Urothelium cell line (cell line): ENCODE measurements at places on chromosomes 2 and 18.

- no peak for DNase-seq
Observed at GRCh38 chr2:201678401-201678800, 20.0 kb downstream of the MPP4 start.

DNA sequence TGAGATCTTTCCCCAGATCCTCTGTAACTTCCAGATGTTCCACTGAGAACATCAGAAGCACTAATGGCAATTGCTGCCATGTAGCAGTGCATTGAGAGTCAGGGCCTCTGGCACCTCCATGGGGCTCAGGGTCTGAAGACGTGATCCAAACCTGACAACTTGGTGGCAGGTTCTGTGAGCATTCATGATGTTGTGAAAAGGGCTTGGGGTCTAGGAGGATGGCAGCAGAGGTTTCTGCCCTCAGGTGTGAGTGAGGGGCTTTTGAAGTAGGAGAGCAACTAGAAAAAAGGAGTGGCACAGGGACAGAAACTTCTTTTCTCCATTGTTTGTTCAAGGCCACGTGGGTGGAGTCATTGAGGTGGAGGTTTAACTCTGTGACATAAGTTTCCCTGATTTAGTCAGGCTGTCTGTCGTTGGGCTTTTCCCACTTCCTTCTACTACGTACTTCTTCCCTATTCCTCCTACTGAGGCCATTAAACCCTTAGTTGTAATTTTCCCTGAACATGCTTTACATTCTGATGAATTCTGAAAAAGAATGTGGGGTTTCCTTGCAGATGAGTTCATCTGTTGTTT is 13.1 kb downstream of the CFLAR start:
- no peak for DNase-seq

GRCh38 chr18:79317703-79318102 is 78.0 kb upstream of the NFATC1 start:
- DNase-seq = no peak

- DNase-seq = no peak
Observed at GRCh38 chr2:213227458-213227857, 56.8 kb upstream of the SPAG16 start.

GRCh38 chr2:125086313-125087184 is 1061.5 kb downstream of the CNTNAP5 start:
- no peak for DNase-seq

GRCh38 chr2:64267699-64268098 is 123.5 kb upstream of the PELI1 start:
- DNase-seq = no peak

GRCh38 chr18:59744271-59744721 is 47.1 kb upstream of the CCBE1 start:
- peak; percentile 36 for DNase-seq

DNA sequence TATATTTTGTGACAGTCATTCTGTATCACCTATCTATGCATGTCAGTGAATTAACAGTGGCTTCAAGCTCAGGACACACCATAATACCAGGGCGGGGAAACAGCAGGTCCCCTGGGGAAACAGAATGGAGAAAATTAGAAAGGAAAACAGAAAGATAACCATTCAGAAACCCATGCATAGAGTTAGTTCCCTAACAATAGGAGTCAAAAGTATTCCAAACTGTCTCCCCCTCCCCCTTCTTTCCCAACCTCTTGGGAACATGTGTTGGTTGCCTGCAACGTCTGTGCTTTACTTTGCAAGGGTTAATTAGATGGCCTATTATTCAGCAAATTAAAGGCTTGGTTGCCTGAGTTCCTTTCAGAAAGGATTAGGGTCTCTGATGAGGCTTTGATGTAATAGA is 176.4 kb downstream of the MYO3B start:
- no peak for DNase-seq

GRCh38 chr18:77015771-77016710 is 116.5 kb downstream of the MBP start:
- no peak for DNase-seq

- DNase-seq = no peak
Observed at GRCh38 chr2:72613931-72614330, 211.9 kb downstream of the EXOC6B start.

DNA sequence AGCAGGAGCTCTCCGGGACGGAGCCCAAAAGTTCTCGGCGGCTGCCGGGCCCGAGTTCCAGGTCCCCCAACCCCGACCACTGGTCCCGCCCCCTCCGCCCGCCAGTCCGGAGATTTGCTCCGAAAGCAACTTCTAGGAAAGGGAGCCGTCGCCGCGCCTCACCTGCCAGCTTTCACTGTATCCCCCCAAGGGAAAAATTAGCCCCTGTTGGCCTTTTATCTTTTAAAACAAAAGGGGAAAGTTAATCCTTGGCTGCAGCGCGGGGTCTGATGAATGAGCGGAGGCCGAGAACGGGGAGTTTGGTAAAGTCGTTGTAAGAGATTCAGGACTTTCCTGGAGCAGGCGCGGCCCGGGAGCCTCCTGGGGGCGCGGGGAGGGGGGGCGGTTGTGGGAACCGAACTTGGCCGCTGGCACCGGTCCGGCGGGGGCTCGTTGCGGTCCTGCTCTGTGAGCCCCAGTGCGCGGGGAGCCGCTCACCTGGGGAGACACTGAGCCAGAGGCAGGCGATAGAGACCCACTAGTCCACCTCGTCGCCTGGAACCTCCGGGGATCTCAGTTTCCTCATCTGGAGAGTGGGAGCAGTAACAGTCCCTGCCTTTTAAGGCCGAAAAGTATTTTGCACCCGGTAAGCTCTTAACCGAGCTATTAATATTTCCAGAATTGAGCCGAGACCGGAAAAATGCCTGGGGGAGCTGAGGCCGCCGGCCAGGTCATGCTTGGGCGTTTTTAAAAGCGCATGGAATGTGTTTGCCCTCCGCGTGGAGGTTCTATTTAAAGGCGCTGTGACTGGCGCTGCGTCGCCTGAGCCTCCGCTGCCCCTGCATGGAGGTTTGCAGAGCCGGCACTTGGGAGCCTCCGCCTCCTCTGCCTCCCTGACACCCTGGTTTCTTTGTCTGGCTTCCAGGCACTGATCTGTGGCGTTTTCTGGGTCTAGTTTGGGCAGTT is 1.1 kb downstream of the EFHD1 start:
- DNase-seq = no peak

- no peak for DNase-seq
Observed at GRCh38 chr2:6999211-6999877, 82.1 kb downstream of the RNF144A start.

- no peak for DNase-seq
Observed at GRCh38 chr2:71516253-71516888, 63.0 kb downstream of the DYSF start.

DNA sequence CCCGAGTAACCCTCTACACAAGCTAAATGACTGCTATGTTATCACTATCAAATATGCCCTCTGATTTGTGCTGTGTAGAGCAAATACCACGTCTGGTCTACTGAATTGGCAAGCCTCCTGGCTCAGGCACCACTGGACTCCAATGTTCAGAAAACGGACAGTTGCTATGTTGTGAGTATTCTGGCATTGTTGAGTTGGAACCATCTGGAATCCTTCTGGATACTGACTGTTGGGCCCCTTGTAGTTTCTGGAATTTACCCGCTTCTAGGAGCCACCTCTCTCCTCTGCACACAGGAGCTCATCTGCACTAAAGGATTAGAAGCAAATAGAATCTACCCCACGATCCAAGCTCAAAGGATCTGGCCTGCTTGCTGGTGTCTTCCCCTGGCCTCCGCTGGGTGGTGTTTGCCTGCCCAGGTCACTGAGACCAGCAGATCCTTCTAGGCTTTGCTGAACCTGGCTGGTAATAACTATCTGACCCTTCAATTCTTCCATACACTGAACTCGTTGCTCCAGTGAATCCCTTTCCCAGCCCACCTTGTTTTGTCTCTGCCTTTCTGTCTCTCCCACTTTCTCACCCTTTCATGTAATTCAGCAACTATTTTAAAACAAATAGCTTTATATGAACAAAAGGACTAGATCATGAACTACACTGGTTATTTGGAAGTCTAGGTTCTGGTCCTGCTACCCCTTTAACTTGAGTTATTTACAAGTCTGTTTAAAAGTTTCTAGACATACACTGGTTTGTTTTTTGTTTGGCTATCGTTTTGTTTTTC is 2.1 kb upstream of the HAAO start:
- DNase-seq = no peak

GRCh38 chr18:24136967-24137373 is 1.9 kb upstream of the CABYR start:
- no peak for DNase-seq

- DNase-seq = no peak
Observed at GRCh38 chr2:225600444-225600843, 200.9 kb downstream of the NYAP2 start.

GRCh38 chr2:86284401-86284841 is 53.0 kb downstream of the REEP1 start:
- DNase-seq = no peak

DNA sequence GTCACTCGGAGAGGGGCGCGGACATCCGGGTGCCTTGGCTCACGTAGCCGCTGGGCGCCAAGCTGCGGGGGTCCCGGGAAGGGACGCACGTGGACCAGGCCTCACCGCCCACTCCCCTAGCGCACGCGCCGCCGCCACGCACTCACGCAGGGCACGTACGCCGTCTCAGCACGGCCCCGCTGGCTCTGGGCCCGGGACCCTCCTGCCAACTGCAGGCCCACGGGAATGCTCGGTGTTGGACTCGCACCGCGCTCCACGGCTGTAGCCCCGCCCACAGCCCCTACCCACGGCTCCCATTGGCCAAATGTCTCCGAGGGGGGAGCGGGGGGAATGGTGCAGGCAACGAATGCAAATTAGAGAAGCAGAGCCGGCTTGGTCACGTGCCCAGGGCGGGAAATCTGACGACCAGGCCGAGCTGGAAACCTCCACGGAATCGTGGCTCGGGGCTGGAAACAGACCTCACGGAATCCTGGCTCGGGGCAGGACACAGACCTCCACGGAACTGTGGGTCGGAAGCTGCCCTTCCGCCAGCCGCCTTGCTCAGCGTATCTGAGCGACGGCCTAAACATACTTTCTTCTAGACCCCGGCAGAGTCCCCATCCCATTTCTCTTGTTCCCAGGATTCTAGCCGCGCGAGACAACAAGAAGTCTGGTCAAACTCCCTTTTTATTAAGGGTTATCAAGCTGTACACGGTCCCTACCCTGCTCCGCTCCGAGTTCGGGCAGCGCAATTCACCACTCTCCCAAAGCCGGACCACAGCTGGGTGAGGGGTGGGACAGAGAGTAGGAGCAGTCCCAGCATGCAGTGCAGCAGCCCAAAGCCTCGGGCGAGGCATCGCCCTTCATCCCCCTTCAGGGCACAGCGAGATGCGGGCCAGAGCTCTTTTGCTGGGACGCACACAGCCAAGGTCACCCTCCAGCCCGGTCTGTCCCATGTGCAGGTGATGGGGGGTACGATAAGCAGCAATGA is at the start of gene ABCB6:
Gene ABCB6 (minus strand): TSS at position 227 of the 970 bp plus-strand sequence. CDS start 285 bp downstream, outside the sequence.
- DNase-seq = no peak

- DNase-seq = no peak
Observed at GRCh38 chr18:63070767-63071502, 248.6 kb downstream of the BCL2 start.
